ENCODE measurements at places on chromosomes 16 and 17.
A peak's percentile ranks its signal among the peaks of the same experiment; 100 is the strongest.

- peak; percentile 33 for DNase-seq
Measured at GRCh38 chr16:55329791-55330428, 5.9 kb downstream of the IRX6 start.

DNA sequence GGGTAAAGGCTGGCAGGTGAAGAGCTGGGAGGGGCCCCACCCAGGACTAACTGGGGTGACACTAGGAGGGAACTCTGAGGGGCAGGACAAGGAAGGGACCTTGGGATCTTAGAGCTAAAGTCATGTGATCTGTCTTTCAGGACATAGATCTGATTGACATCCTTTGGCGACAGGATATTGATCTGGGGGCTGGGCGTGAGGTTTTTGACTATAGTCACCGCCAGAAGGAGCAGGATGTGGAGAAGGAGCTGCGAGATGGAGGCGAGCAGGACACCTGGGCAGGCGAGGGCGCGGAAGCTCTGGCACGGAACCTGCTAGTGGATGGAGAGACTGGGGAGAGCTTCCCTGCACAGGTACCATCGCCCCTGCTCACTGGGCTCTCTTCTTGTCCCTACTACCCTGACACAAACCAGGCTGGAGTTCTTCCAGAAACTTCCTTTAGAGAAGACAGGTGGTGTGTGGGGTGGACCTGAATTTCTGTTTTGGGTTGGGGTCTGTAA lies 8.1 kb downstream of the NFE2L1 start:
- no peak for DNase-seq

DNA sequence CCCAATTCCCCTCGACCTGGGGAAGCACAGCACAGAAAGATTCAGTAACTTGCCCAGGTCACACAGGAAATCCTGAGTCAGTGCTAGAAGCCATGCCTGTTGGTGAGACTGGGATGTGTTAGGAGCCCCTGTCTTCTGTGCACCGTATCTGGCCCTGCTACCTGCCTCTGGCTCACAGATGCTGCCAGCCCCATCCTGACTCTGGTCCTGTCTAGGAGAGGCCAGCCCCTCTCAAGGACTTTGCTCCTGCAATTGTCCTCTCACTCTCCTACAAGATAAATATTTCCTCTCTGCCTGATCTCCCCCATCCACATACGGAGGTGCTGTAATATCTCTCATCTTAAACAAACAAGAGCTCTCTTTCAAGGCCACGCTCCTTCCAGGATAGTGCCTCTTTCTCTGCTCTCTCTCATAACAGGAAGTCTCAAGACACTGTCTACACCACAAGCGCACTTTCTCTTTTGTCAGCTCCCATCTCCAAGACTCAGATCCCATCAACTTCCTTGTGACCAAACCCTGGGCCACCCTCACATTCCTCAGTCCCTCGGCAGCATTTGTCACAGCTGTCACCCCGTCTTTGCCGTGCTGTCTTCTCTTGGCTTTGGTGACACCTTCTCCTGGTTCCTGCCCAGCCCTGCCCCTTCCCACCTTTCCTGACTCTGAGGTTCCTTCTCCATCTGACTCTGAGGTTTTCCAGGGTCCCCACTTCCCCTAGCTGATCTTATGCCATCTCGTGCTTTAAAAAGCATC lies 1.9 kb downstream of the SLC13A2 start:
- no peak for DNase-seq

GRCh38 chr16:986925-987582 lies 5.5 kb downstream of the SOX8 start:
- DNase-seq = no peak

DNA sequence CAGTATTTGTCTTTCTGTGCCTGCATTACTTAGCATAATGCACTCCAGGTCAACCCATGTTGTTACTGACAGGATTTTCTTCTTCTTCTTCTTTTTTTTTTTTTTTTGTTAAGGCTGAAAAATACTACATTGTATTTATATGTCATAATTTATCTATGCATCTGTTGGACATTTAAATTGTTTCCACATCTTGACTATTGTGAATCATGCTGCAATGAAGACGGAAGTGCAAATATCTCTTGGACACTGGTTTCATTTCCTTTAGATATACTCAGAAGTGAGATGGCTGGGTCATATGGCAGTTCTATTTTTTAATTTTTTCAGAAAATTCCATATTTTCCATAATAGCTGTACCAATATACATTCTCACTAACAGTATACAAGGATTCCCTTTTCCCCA lies 272.7 kb upstream of the PMFBP1 start:
- DNase-seq = no peak

DNA sequence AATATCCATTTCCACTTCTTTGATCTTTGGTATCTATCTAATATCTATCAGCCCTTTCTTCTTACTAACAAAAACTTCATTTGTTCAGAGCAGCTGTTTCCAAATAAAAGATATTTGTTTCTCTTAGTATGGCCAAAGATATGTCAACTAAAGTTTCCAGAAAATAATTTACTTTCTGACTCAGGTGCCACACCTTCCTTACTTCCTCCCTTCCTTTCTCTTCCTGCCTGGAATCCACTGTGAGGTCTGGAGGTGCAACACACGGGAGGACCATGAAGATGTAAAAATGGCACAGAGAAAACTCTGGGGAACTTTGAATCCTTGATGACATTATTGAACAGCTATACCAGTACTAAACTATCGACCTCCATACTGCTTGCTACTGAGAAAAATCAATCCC lies 14.0 kb downstream of the MED13 start:
- no peak for DNase-seq

DNA sequence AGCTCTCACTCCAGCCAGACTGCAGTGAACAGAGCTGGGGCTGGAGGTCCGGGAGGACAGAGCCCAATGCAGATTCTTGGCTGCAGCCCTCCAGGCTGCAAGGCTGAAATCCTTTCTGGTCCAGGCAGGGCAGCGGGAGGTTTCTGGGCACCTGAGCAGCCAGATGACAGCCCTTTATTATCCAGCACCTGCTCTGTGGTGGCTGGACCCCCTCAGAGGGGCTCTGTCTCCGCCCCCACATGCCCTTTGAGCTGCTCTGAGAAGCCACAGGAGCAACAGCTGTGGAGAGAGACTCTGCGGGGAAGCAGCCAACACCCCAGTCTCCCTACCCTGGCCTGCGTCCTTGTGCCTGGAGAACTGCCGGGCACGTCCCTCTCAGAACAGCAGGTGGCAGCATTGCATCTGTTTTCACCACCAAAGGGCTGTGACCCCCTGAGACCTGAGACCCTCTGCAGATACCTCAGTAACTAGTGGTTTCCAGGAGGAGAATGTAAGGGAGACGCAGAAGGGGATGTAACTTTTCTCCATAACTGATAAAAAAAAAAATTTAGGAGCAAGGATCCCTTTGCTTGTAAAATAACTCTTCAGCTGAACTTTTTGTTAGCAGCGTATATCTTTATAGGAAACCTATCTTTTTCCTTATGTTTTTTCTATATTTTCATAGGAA lies 3.7 kb upstream of the CNP start:
- DNase-seq = peak; percentile 85

GRCh38 chr17:68592682-68593641 lies 8.2 kb downstream of the FAM20A start:
- no peak for DNase-seq

DNA sequence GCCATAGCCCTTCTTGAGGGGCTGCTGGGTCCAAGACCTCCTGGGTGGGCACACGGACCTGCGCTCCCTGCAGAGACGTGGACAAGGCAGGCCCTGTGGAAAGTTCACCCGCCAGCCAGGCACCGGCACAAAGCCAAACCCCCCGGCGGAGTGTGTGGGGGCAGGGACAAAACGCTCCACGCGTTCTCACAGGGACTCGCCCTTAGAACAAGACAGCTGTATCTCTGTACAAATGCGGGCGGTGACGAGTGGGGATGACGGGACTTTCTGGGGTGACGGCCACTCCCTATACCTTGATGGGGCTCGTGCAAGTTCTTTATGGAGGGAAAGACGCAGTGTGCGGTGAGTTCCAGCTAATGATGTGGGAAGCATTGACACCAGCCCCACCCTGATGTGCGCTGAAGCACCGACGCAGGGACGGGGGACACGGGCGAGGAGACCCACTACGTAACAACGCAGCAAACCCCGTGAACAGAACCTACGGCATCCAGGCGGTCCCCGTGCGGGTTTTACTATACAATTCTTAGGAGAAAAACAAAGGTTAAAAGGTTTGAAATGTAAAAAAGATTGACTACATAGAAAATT lies 49.4 kb downstream of the LMF1 start:
- no peak for DNase-seq

GRCh38 chr17:7560172-7561027 lies 1.3 kb upstream of the SENP3 start:
- peak; percentile 74 for DNase-seq

DNA sequence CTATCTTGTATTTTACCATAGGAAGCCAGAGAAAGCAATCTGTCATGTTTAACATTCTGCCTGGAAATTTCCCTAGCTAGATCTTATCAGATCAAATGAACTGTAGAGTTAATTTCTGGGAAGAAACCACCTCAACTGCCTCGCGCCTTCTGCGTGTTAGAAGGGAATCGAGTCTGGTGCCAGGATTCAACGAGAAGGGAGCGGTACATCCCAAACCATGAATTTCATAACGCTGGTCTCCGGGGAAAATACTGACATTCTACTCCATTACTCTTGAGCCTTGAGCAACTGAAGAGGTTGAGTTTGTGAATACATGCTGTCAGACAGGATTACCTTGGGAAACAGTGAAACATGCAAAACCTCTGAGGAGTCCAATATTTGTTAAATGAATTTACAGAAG lies 35.2 kb downstream of the MPHOSPH6 start:
- peak; percentile 12 for DNase-seq

GRCh38 chr17:55202896-55203295 lies 61.9 kb upstream of the HLF start:
- no peak for DNase-seq

DNA sequence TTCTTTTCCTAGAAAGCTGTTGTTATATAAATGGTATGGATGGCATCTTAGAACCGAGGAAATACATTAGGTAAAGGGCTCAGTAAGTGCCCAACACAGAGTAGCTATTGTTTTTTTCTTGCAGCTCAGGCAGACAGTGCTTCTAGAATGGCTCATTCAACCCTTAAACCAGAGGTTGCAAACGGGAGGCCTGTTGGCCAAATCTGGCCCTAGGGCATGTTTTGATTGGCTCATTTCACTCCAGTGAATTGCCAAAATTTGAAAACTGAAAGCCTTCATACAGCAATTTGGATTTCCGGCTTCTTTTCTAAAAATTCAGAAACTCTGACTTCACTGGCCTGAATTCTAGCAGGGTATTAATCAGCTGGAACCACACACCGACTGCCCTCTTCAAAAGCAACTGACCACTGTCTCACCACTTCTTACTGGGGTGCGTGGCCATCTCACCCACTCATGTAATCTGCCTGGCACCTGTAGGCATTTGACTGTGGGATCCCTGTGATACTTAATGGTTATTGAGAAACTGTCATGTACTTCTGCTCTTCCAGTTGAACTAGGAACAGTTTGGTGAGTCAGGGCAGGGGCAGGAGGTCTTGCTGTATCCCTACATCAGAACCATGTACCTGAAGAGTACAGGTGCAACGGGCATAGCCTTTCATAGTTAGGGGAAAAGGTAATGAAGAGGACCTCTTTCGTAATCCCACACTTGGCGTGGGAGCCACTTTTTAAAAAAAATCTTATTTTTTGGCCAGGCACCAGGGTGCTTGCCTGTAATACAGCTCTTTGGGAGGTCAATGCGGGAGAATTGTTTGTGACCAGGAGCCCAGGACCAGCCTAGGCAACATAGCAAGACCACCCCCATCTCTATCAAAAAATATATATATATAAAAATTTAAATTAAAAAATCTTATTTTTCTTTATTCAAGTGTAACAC lies 53.6 kb upstream of the SCNN1B start:
- no peak for DNase-seq

- no peak for DNase-seq
Measured at GRCh38 chr17:1137465-1137894, 42.3 kb downstream of the ABR start.

- no peak for DNase-seq
Measured at GRCh38 chr17:37051381-37051780, 102.6 kb downstream of the AATF start.

DNA sequence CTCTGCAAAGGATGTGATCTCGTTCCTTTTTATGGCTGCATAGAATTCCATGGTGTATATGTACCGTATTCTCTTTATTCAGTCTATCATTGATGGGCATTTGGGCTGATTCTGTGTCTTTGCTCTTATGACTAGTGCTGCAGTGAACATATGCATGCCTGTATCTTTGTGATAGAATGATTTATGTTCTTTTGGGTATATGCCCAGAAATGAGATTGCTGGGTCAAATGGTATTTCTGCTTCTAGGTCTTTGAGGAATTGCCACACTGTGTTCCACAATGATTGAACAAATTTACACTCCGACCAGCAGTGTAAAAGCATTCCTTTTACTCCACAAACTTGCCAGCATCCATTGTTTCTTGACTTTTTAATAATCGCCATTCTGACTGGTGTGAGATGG lies 60.2 kb upstream of the ADORA2B start:
- no peak for DNase-seq

GRCh38 chr16:89981414-89981813 lies 32.9 kb downstream of the DEF8 start:
- no peak for DNase-seq

- DNase-seq = no peak
Measured at GRCh38 chr16:89534252-89534756, 26.1 kb downstream of the SPG7 start.

GRCh38 chr17:74212209-74212912 lies 1.0 kb upstream of the TTYH2 start:
- peak; percentile 45 for DNase-seq

GRCh38 chr17:58626905-58627304 lies 64.9 kb downstream of the TEX14 start:
- no peak for DNase-seq

DNA sequence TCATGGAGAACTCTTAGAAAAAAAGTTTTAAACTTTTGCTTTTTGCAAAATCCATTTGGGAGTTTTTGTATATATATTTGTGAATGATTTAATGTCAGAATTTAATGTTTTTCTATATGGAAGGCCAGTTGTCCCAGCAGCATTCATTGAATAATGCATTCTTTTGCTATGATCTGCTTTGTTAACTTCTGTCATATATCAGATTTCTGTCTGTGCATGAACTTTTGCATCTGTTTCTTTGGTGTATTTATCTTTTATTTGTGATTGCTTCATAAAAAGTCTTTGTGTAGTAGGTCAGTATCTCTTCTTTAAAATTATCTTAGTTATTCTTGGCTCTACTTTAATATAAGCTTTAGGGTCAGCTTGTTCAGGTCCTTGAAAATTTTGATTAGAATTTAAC lies 84.2 kb downstream of the MAP2K4 start:
- no peak for DNase-seq

- DNase-seq = no peak
Measured at GRCh38 chr16:53816211-53816836, 112.4 kb downstream of the FTO start.

Measured in retina (tissue), 1 donor.